ENCODE measurements at places on chromosomes 12 and 14.
A peak's percentile ranks its signal among the peaks of the same experiment; 100 is the strongest.

DNA sequence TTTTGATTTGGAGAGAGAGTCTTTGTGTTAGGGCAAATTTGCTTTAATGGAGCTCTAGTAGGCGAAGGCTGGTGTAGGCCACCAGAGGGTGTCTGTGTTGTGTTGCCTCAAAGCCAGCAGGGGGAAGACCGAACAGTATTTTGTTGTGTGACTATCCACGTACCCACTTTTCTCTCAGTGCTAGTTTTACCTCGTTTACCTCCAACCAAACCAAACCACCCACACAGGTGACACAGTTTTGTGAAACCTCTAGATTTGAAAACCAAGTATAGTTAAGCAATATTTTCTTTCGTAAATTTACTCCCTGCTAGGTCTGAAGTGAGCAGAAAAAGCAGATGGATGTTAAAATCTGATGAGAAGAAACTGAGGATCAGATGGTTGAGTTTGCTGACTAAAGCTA is 36.3 kb upstream of the NPFF start:
- peak; percentile 30 for DNase-seq

DNA sequence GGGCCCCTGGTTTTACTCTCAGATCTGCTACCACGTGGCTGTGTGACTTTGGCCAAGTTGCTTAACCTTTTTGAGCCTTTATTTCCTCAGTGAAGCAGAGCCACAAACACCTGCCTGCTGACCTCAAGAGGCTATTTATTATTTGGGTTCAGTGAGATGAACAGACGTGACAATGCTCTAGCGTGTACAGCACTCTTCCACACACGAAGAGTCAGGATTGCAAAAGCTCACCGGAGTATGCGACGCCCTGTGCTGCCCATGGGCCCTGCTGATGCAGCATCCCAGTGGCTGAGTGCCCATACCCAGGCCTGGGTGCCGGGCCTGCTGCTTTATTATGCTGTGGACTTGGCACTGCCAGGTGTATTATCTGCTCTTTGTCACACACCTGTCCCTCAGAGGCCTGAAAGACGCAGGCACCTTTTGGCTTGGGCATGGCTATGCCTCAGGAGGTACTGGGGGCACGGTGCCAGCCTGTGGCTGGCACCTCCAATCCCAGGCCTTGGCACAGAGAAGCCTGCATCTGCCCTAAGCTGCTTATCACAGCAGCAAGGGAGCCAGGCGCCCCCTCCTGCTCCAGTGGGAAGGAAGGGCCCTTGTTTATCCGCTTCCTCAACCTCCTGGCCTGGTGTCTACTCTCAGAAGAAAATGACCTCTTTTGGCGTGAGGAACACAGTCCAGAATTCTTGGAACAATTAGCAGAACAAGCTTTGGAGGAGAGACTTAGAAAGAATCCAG is 22.3 kb upstream of the TC2N start:
- DNase-seq, result no peak

GRCh38 chr12:42140901-42141300 is 3.8 kb downstream of the GXYLT1 start:
- no peak for DNase-seq

- no peak for DNase-seq
Observed at GRCh38 chr12:73221836-73222235, 949.7 kb downstream of the TRHDE start.

DNA sequence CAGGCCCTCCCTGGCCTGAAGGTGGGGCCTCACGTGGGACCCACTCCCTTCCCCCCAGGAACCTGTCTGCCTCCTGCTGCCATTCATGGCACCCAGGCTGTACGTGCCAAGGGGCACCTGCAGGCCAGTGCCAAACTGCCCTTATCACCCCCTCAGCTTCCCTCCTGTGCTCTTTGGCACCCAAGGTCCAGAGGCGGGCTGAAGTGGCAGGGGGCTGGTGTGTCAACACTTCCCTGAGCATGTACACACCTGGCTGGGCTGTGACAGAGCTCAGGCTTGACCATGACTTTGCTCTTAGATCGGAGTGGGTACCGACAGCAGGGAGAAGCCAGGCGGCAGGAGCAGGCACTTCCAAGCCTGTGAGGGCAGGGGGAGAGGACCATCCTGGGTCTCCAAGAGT is 41.6 kb downstream of the HSD17B6 start:
- no peak for DNase-seq

- no peak for DNase-seq
Observed at GRCh38 chr14:102565331-102565887, 27.0 kb upstream of the RCOR1 start.

DNA sequence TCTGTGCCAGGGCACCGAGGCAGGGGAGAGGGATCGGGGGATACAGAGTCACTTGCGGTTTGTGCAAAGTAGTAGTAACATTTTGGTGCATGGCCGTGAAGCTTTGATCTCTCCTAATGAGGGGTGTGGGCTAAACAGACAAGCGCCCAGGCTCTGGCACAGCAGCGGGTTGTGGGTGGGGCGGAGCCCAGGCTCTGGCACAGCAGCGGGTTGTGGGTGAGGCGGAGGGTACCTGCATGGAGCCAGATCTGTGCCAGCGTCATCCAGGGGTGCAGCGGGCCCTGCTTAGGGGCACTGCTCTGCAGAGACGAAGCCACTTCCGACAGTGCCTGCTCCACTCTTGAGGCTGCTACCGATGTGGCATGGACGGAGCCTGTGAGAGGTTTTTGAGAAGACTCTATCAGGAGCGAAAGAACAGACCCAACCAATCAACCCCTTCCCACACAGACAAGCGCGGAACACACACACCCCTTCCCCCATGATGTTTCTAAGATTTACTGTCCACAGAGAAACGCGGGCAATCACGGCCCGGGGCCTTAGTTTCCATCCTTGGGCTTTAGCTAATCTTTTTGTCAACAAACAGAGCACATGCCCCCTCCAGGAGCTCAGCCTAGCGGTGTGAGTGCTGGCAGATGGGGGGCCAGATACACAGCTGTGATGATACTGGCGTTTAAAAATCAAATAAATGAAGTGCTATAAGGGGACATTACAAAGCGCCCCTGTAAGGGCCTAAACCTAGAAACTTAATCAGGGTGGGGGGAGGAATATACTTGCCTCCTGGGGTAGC is 196.6 kb downstream of the CALM1 start:
- DNase-seq, result no peak

DNA sequence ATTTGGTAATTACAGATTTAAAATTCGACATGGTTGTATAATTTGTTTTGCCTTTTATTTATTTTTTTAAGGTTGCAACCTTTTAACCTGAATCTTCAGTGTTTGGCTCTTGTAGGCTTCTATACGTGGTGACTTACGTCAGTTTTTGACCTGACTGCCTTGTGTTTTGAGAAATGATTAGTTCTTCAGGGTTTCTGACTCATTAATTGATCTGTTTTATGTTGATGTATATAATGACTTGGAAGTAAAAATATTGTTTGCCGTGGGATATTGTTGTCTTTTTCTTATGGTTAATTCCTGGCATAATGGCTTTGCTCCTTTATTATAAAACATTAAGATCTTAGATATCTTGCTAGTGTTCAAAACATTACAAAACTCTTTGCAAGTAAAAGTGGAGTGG is 2.5 kb downstream of the RASSF8 start:
- no peak for DNase-seq

DNA sequence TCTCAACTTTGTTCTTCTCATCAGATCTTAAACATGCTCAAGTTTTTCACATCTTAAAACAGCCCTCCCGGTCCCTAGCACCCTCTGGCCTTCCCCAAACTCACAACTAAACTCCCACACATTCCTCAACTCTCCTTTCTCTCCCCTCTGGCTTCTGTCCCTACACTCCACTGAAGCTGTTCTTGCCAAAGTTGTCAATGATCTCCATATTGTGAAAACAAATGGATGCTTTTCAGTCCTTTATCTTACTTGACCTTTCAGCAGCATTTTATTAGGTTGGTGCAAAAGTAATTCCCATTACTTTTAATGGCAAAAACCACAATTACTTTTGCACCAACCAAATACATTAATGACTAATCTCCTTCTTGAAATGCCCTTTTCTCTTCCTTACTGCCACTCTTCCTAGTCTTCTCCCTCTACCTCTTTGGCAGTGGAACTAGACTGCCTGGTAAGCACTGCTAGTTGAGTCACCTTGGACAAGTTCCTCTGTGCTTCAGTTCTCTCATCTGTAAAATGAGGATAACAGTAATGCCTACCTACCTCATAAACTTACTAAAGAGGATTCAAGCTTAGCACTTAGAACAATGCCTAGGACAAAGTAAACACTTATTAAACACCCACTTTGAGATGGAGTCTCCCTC is 16.0 kb downstream of the CERS5 start:
- no peak for DNase-seq

DNA sequence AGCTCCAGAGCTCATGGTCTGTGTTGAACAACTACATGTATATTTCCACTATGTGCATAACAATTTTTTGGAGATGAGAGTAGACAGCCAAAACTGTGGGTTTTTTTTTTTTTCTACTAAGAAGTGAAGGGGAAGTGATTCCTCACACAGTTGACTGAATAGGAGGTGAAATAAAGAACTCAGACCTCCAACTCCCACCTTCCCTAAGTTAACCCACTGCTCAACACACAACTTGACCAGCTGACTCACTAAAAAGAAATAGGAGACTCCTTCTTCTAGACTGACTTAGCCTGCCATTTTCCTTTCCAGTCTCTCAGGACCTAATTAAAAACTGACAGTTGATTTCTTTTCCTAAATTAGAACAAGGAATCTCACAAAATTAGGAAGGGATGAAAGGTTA is 1.7 kb downstream of the M6PR start:
- no peak for DNase-seq

- DNase-seq, result no peak
Observed at GRCh38 chr14:75459099-75459741, 31.4 kb downstream of the JDP2 start.

GRCh38 chr12:120740871-120741270 is 15.2 kb downstream of the ACADS start:
- no peak for DNase-seq

GRCh38 chr12:63915105-63915800 is 70.8 kb downstream of the SRGAP1 start:
- DNase-seq, result no peak

- DNase-seq, result no peak
Observed at GRCh38 chr12:87982208-87982607, 47.0 kb downstream of the C12orf50 start.

DNA sequence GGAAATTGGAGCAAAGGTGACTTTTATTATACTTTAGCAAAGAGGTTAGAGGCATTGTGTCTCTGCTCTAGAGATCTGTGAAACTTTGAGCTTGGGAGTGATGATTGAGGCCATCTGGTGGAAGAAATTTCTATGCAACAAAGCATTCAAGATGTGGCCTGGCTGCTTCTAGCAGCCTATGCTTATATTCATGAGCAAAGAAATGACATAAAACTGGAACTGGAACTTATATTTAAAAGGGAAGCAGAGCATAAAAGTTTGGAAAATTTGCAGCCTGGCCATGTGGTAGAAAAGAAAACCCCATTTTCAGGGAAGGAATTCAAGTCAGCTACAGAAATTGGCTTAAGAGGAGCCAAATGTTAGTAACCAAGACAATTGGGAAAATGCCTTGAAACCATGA is 70.4 kb downstream of the SDR9C7 start:
- DNase-seq, result no peak

DNA sequence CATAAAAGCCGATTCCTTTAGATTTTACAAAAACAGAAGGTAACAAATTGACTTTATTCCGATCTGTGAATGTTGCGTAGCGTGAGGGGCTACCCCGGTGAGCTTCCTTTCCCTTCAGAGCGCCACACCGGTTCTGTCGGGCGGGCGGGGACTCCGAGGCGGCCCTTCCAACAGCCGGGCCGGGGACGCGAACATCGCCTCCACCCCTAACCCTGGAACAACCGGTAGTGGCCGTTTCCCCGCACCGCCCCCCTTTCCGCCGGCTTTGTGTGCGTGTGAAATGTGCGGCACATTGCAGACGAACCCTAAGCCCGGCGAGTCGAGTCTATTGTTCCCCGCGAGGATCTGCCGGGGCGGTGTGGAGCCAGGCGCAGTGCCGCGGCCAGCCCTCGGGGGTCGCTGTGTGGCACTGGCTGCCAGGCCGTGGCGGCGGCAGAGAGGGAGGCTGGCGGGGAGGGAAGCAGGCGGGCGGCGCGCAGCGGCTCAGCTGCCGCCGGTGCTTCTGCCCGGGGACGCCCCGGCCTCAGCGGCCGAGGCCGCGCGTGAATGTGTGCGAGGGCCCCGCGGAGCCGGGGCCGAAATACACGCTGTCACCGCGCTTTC is 775 bp upstream of the ARID2 start:
- peak; percentile 95 for DNase-seq

- DNase-seq, result no peak
Observed at GRCh38 chr12:50400104-50400637, 514 bp upstream of the LARP4 start.

DNA sequence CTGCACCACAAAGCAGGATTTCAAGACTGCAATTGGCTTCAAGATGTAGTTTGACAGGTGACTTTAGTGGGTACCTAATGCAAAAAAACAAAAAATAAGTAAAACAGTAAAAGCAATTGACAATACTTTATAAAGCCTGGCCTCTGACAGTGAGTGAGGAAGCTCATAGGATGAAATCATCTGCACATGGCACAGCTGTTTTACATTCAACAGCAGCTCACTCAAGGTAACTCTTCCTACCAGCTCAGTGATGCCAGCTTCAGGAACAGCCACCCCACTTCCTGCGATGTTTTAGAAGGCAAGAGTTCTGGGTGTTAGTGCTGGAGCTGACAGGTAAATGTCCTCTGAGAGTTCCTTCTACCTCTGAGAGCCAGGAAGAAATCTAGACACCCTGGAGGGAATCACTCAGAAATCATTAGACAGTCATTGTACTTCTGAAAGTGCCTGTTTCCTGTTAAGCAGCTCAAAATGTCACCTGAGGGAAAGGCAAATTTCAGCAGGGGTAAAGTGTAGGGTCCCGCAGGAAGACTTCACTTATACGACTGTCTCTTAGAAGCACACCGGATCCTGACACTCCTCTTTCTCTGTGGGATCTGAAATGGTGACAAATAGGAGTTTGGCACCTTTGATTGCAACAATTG is 99.9 kb downstream of the FOXN3 start:
- DNase-seq, result no peak

DNA sequence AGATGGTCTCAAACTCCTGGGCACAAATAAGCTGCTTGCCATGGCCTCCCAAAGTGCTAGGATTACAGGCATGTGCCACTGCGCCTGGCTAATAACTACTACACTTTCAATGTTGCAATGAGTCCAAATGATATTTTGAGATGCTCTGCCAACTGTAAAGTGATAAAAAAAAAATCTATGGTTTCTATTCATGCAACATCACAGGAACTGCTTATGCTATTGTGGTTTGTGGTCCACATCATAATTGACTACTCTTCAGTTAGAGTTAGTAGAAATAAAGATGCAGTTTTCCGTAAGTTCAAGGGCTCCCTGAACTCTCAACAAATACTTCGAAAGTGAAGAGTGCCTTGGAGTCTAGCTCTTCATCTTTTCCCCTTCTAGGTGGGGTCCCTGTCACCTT is 239.4 kb downstream of the C12orf75 start:
- no peak for DNase-seq

DNA sequence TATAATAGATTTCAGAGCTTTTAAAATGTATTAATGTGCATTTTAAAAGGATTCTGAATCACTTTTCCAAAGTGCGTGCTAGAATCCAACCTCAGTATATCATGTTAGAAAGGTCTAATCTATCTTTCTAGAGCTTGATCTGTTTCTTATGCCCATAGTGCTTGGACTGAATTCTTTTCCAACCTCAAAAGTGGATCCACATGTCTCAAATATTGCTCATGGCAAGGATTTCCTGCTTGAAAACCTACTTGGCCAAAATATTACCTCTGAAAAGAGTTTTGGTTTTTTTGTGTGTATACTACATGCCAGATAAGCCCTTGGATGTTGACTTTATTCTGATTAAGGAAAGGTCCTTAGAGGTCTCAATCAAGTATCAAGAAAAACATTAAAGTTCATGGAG is 16.9 kb upstream of the SLC6A15 start:
- DNase-seq, result no peak
